Activated naive CD4-positive, alpha-beta T cell treated with anti-CD3 and anti-CD28 coated beads, Interleukin-2, amount 50 U/mL, for 72 hours (primary cell): ENCODE measurements at places on chromosomes 1 and 21. TPM values are rescaled to one million over a fixed set of nuclear protein-coding genes. Genes with fewer than 3 reads are reported as not detected.

DNA sequence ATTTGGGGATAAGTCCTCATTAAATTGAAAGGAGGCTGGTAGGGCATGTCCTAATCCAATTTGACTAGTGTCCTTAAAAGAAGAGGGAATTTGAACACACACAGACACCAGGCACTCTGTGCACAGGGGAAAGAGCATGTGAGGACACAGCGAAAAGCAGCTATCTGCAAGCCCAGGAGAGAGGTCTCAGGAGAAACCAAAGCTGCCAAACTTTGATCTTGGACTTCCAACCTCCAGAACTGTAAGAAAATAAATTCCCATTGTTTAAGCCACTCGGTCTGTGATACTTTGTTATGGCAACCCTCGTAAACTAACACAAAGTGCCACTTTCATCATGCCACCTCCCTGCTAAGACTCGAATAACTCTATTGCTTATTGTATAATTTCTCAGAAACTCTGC lies 13.8 kb downstream of the PLA2G4A start:
- DNase-seq: no peak

- no peak for DNase-seq
Observed at GRCh38 chr1:245220381-245220985, 65.7 kb downstream of the KIF26B start.

- DNase-seq: no peak
Observed at GRCh38 chr1:220962031-220962751, 82.9 kb downstream of the HLX start.

DNA sequence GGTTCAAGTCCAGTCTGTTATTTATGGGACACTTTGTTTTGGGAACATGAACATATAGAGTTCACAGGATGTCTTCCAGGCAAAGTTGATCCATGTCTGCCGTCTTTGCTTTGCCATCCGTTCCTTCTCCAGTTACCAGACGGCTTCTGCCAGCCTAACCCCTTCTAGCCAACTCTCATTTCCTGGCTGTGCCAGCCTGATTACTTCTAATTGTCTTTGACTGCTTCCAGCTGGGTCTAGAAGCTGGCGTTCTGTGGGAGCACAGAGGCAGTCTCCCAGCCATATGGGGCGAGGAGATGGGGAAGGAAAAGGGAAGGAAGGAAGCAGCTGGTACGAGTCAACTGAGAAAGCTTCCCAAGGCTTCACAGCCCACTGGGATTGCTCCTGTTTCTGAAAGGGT lies 3.1 kb upstream of the HUNK start:
- DNase-seq: no peak

GRCh38 chr1:230226814-230227213 lies 159.8 kb downstream of the GALNT2 start:
- DNase-seq: no peak

The ALX3 gene
- not detected for total RNA-seq

The HES2 gene
- 1.1 TPM for total RNA-seq

DNA sequence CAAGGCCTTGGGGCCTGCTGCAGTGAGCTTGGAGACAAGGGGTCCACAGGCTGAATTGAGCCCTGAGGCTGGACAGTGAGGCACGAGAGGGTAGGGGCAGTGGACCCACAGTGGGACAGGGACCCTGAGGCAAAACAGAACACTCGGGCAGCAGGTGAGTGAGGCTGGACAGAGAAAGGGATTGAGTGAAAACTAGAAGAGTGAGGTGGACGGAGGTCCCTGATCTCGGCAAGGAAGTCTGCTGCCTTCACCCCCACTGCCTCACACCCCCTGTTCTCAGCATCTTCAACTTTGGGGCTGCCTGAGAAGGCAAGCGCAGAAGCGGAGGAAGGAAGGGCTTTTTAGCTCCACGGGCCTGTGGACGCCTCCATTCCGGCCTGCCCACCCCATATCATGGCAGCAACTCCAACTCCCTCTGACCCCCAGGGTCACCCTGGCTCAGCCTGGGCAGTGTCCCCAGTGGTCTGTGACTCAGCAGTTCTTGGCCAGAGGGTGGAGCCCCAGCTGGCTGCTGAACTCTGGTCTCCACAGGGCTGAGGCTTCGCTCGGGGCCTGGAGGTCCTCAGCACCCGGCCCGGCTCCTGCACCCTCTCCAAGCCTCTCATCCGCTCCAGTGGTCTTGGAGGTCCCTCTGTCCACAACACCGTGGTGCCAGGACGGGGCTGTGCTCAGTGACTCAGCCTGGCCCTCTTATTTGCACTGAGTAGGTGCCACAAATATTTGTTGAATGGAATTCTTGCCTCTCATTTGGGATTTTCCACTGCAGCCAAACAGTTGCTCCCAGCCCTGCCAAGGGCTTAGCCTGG lies 60.0 kb upstream of the EPS8L3 start:
- DNase-seq: no peak
